HCT116 (cell line): ENCODE measurements at places on chromosomes 3 and 15.

DNA sequence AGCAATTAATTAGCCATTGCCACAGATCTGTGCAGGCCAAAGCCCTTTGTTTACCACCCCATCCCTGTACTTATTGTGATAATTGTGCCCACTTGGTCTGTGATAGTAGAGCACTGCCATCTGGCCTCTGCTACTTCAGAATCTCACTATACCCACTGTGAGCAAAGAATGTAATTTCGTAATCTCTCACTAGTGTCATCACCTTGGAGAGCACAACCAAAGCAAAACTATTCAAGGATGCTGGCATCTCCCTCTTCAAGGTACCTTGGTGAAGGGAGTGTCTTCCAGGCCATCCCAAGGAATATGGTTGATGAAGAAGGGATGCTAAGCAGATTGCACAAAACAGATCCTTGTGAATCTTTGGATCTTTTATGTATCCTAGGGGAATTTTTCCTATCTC lies 34.7 kb upstream of the NOX5 start:
- no peak for DNase-seq

- DNase-seq = no peak
Observed at GRCh38 chr3:157204431-157204830, 44.5 kb upstream of the CCNL1 start.

GRCh38 chr3:195250473-195251251 lies 20.3 kb downstream of the XXYLT1 start:
- no peak for DNase-seq

DNA sequence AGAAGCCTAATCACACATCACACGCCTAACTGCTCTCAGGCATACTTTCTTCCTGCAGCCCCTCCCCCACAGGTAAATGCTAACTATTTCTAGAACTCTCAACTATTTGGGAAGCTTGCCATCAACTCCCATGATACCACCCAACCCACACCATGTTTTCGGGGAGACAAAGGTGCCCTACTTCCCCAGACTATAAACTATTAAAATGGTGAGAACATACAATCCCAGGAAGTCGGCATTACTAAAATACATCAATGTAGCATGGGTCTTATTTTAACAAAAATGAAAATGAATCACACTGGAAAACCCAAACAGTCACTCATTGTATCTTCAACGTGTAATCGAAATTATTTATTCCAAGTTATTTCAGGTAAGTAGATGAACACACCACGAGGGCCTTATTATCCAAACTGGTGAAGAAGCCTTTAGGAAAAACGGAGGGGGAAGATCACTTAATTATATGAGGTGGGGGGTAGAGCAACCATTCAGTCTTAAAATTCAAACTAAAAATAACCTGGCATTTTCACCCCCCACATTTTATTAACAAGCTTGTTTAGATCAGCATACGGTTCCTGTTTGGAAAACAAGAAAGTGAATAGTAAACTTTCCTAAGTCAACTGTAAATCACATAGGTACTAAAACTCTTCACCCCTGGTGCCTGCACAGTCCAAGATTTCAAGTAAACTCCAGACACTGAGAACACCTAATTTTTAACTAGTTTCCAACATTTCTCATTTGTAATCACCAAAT lies 1.9 kb downstream of the TBL1XR1 start:
- DNase-seq = no peak
